ENCODE measurements at places on chromosomes 2 and 18. TPM values are rescaled to one million over a fixed set of nuclear protein-coding genes. Genes with fewer than 3 reads are reported as not detected.

GRCh38 chr2:230987137-230988020 lies 8.5 kb upstream of the SPATA3 start:
- DNase-seq: peak; percentile 92

DNA sequence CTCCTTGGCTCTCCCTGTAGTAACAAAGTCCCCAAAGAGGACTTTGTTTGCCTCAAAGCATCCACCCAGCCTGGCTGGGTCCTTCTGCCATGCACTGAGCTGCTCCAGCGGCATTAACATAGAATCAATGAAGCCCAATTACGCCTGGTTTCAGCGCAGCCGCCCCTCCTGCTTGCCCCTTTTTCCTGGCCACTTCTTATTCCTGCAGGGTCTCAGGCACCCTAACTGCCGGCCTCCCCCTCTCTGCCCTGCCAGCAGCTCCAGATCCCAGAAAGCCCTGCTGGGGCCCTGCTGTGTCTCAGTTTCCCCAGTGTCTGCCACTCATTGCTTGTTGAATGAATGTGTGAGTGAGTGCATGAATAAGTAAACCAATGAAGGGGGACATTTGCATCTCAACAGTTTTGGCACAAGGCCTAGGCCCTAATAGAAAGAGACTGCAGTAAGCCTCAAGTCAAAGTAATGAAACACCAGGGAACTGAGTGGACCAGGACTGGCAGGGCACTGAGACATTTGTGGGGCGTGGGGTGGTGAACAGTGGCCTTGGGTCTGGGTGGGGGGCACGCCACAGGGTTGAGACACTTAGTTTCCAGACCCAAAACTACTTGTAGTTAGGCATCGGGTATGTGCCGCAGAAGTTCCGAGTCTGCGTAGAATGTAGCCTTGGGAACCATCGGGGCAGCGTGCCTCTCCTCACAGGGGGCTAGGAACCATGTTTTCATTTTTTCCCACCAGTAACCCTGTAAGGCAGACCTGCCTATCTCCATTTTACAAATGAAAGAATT lies 60.6 kb downstream of the SMAD7 start:
- no peak for DNase-seq

GRCh38 chr2:205681401-205682238 lies 681 bp upstream of the NRP2 start:
- peak; percentile 44 for DNase-seq

DNA sequence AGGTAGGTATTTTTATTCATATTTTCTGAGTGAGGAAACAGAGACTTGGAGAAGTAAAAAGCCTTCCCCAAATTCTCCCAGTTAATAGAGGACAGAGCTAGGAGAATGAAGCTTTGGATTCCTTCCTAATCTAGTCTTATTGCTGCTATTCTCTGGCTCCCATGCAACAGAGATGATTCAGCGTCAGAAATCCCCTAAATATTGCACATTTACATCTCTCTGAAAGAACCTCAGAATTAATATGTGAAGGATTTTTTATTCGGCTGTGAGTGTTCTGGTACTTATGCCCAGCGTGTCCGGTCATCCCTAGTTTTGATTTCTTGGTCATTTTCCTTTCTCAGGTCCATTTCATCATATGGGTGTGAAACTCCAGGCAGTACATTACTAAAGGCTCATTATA lies 91.2 kb upstream of the SESTD1 start:
- no peak for DNase-seq

Gene NEU4
- total RNA-seq: not detected

Gene C2orf81
- 3.7 TPM for total RNA-seq

Measured in activated naive CD8-positive, alpha-beta T cell treated with anti-CD3 and anti-CD28 coated beads, Interleukin-2, amount 10 ng/mL, durations not matched to agents 7 days and 5 days (primary cell).